ENCODE measurements at places on chromosomes 3 and 15.

DNA sequence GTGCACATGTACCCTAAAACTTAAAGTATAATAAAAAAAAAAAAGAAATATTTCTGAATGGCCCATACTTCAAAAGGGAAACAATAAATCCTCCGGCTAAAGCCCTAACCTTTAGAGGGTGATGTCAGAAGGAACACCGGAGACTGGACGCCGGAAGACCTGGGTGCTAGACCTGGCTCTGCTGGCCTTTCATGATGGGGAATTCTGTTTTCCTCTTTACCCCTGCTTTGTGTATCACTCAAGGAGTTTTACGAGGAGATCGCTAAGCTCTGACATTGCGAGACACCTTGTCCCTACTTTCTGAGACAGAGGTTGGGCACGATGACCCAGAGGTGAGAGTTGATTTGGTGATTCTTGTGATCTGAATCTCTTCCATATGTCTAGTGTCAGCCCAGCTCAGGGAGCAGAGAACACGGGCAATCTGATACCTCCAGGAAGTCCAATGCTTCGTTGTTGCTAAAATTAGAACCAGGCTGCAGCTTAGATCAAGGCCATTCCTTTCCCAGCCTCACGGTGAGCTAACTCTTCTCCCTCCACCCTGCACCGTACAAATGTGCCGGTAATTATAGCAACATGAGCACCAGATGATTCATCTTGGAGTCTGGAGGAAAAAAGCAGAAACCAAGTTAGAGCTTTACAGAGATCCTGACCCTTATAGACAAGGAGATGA is 42.0 kb upstream of the CFAP161 start:
- no peak for DNase-seq

GRCh38 chr3:69052472-69052898 is 352 bp upstream of the TMF1 start:
- no peak for DNase-seq

DNA sequence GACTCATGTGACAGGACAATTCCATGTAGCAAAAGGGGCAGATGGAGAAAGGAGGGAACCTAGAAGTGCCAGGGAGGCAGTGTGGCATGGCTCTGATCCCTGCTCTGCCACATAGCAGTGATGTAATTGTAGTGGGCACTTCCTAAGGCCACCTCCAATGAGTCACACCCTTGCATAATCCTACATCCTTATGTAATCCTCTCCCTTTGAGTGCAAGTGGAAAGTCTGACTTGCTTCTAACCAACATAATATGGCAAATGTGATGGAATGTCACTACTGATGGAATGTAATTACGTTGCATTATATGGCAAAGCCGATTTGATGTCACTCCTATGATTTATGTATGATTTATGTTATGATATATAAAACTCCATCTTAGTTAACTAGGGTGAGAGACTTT is 72.9 kb upstream of the ATP2C1 start:
- DNase-seq = no peak

GRCh38 chr3:110164632-110165369 is 827.5 kb upstream of the DPPA4 start:
- DNase-seq = peak; percentile 25

DNA sequence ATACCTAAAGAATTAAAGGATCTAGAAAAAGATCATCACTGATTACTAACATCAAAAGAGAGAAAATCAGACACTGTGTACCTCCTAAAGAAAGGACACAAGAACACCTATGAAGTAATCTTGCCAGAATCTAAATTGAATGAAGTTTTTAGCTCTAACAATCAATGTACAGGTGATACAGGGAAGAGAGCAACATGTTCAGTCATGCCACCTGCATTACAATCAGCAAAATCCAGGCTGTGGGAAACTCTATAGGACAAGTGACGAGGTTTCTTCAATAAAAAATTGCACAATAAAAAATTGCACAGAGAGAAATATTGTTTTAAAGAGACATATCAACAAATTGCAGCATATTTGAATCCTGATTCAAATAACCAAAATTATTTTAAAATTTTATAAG is 93.3 kb downstream of the SEMA5B start:
- DNase-seq = no peak

GRCh38 chr3:72116226-72116625 is 331.3 kb upstream of the PROK2 start:
- no peak for DNase-seq

DNA sequence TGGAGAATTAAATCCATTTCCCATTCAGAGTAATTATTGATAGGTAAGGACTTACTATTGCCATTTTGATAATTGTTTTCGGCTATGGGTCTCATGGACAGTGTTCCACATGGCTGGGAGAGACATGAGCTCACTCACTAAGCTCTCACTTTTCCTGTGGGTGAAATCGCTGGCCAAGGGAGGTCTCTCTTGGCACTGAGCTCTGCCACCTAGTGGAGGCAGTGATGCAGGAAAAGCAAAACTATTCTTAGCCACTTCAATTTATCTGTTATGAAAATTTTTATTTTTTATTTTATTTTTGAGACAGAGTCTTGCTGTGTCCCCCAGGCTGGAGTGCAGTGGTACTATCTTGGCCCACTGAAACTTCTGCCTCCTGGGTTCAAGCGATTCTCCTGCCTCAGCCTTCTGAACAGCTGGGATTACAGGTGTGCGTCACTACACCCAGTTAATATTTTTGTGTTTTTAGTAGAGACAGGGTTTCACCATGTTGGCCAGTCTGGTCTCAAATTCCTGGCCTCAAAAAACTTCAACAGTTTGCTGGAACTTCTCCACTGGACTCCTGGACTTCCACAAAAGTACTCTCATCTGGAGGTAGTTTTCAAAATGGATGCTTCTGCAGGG is 4.7 kb upstream of the RNF13 start:
- DNase-seq = peak; percentile 61

- no peak for DNase-seq
These were observed 56.5 kb downstream of the SLC7A14 start for GRCh38 chr3:170529346-170529745.

GRCh38 chr3:167318306-167318705 is 61.8 kb downstream of the ZBBX start:
- DNase-seq = no peak

DNA sequence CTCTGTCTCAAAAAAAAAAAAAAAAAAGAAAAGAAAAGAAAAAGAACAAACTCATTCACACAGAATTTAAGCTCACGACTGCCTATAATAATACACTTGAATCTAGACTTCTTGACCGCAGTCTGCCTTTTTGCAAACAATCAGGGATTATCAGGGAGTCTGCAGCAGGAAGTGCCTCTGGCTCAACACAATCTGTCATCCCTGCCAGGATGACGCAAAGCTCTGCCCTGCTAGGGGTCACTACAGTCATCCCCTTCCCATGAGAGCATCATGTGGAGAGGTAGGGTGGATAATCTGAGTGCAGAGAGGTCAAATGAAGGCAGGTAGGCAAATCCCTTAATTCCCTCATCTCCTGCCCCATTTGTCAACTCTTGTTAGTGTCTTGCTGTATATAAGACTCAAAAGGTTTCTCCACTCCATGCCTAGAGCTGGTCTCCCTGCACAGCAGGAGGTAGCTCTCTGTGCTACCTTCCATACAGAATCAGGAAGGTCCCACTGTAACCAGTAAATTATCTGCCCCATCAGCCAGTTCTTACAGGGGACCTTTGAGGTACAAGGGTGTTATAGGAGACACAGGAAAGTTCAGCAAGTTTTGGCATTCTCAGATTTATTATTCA is 4.2 kb downstream of the UBAP1L start:
- DNase-seq = peak; percentile 50

DNA sequence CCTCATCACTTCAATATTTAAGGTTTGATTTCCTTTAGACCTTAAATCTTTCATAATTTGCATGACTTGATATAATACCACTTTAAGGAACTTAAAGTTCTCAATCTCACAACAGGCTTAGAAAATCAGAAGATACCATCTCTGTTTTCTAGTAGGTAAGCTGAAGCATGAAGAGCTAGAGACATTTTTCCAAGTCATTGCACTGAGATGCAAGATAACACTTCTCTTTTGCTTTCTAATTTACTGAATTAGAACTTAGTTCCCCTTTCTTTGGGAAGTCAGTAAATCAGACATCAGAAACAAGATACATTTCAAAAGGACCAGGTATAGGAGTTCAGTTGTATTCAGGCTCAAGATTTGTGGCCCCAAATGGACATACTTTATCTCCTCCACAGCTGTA is 79.7 kb downstream of the DZIP3 start:
- no peak for DNase-seq

DNA sequence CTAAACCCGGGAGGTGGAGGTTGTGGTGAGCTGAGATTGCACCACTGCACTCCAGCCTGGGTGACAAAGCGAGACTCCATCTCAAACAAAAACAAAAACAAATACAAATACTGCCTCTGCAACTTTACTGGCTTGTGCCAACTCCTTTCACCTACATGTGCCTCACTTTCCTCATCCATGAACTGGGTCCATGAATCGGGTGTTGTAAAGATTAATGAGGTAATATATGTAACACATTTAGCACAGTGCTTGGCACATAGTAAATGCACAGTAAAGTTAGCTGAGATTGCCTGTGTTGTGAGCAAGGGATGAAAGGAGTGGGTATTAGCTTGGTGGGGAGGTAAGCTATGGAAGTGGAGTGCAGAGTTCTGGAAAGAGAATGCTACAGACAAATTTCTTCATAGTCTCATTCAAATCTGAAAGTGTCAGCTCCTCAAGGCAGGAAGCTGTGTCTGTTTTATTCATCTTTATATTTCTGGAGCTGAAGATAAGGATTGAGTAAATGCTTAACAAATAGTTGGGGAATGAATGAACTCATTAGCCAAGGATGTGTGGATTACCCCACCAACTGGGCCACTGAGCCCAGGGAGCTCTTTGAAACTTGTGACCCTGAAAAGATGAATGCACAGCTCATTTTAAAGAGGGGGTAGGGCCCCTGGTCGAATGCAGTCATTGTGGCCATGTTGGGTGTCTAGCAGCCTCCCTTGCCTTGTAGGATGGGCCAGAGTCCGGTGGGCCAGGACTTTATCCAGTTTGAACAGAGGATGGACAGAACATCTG is 7.7 kb upstream of the CDCP1 start:
- DNase-seq = no peak

DNA sequence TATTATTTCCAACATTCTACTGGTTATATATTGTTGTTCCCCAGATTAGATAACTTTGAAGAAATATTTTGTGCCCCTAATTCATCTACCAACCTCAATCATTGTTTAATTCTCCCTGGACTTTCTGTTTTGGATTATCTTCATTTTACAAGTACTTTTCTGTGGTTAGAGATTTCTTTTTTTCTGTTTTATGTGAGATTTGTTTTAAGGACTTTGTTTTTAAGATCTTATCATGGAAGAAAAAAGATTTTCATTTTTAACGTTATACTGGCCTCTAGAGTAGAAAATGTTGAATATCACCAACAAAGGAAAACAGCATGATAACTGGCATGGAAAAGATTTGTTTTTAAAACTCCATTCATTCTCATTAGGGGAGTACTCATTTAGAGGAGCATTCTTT is 210.9 kb upstream of the KCNMB2 start:
- no peak for DNase-seq

- DNase-seq = no peak
These were observed 97.4 kb downstream of the CBLB start for GRCh38 chr3:105771392-105771791.

DNA sequence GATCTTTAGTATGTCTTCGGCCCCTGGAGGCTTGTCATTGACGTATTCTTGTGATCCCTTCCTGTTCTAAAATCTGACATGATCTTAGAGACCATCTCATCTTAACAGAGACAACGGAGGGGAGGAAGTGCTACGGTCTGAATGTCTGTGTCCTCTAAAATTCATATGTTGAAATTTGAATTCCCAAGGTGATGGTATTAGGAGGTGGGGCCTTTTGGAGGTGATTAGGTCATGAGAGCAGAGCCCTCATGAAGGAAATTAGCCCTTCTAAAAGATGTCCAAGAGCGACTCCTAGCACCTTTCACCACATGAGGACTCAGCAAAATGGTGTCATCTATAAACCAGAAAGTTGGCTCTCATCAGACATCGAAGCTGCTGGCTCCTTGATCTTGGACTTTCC is 233.2 kb upstream of the CMC1 start:
- no peak for DNase-seq

DNA sequence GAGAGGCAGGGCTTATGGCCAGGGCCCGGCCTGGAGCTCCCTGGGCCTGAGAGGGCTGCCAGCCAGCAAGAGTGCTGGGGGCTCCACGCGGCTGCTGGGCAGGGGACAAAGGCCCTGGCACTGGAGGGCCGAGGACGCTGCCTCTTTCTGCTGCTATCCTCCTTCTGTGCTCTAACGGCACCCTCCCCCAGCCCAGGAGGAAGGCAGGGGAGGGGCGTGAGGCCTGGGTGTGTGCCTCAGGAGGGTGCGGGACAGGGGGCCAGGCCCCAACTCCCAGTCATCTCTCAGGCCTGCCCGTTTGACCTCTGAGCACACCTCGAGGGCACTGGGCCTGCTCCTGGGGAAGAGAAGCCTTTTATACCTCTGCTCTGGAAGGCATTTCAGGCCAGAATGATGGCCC is 115.5 kb downstream of the ADCY5 start:
- DNase-seq = no peak

GRCh38 chr3:196546537-196546936 is 21.8 kb downstream of the WDR53 start:
- no peak for DNase-seq
